ENCODE measurements at places on chromosomes 5 and 9.
A peak's percentile ranks its signal among the peaks of the same experiment; 100 is the strongest.

DNA sequence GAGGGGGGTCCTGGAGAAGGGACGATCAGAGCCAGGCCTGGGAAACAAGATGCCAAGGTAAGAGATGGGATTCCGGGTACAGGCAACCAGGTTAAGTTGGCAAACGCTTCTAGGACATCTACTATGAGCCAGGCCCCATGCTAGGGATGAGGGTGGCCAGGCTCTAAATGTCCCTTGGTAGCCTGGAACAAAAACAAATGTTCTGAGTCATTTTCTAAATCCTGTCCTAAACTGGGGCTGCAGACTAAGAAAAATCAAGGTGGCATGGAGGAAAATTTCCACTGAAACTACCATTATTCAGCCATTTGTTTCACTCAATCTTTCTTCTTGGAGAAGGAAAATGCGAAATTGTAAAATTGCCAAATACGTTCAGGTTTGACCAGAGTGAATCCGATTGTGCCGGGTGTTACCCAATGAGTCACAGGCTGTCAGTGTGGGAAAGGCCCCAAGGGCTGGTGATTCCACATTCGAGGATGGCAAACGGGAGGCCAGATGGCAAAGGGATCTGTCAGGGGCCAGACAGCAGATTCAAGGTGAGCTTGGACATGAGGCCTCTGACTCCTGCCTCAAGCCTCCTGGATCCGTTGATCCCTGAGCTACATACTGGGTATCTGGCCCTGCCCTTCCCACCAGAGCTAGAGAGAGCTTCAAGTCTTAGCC lies 57.6 kb downstream of the PAX5 start:
- no peak for DNase-seq

DNA sequence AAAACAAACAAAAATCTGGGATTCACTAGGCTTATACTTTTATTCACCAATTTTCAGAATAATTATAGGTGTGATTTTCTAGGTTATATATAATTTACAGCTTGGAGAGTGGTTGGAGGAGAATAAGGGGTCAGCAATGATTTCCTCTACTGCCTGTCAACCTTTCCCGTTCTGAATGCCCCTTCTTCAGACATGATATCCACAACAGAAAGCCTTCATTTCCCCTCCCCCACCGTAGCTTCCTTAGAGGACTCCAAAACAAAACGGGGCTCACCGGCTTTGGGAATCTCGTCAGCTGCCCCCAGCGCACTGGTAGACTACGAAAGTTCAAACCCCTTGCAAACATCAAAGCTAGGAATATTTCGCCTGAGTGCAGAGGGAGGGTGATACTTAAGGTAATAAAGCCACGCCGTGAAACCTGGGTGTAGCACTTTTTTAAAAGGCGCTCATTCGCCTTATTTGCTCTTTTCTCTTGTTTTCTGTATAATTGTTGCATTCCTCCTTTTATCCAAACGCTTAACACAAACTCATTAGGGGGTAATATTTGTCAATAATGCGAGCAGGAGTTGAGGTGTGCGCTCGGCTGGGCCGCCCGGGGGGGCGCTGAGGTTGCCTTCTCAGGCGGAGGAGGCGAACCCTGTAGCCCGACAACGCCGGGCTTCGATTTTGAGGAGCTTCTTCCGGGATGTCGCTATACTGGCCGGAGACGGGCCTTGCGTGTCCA lies 2.4 kb downstream of the OTP start:
- no peak for DNase-seq

- no peak for DNase-seq
Observed at GRCh38 chr5:82421119-82421518, 143.0 kb upstream of the RPS23 start.

DNA sequence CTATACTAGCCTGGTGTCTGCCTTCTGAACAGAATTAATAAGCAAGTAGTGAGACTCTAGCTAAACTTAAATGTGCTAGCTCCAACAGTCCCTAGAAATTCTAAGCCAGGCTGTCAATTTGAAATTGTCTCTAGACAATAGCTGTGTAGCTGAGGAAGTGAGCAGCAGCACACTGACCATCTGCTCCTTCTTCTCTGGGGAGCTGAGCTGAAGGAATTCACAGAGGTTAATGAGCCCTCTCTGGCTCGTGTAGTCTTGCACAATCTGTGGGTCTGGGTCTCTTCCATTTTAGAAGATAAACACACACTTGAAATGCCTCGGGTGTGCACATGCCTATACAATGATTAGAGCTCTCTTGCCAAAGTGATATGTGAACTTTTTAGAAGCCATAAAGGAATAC lies 63.5 kb upstream of the BARX1 start:
- no peak for DNase-seq

GRCh38 chr5:54867310-54867944 lies 118.0 kb downstream of the ESM1 start:
- DNase-seq, result no peak

DNA sequence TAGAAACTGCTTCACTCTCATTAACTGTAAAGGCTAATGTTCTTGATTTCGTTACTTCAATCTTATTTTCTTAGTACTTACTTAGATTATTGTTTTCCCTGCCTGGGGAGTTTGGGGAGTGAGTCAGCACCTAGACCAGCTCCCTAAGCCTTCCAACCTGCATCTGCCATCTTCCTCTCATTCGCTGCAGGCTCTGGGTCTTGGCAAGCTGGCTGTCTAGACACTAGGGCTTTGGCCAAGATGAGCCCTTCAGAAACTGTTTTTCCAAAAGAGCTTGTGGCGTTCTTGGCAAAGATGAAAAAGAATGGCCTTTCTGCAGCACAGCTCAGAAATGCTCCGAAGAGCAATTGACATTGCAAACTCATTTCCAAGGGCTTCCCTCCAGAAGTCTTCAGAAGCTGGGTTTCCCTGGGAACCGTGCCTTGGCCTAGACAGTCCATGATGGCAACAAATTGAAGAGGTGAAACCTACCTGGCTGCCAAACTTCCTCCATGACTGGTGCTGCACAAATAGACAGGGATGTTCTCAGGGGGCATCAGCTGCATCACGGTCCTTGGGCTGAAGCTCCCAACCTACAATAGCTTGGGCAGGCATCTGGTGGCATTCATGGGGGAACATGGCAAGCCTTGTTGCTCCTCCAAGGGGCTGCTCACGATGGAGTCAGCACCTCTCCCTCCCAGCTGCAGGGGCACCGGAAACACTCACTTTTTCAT lies 76.6 kb downstream of the NSUN2 start:
- DNase-seq, result no peak

DNA sequence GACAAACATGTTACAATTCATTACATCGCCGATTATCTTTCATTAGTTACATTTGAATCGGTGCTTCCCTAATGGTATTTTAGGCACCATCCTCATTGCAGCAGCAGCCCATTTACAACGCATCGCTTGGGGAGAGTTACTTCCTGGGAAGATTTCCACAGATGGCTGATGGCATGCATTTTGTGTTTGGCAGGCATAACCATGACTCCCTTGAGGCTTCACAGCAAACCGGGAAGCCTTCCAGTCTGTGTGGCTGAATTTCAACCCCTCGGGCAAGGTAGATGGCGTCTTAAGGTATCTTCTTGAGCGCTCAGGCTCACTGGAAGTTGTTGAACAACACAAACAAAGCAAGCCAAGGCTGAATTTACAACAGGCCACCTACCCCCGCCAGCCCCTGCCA lies 1.6 kb upstream of the DNAH5 start:
- no peak for DNase-seq

- no peak for DNase-seq
Observed at GRCh38 chr9:108363311-108363710, 492.5 kb downstream of the ACTL7B start.

GRCh38 chr9:93301911-93302541 lies 118.1 kb downstream of the WNK2 start:
- no peak for DNase-seq

DNA sequence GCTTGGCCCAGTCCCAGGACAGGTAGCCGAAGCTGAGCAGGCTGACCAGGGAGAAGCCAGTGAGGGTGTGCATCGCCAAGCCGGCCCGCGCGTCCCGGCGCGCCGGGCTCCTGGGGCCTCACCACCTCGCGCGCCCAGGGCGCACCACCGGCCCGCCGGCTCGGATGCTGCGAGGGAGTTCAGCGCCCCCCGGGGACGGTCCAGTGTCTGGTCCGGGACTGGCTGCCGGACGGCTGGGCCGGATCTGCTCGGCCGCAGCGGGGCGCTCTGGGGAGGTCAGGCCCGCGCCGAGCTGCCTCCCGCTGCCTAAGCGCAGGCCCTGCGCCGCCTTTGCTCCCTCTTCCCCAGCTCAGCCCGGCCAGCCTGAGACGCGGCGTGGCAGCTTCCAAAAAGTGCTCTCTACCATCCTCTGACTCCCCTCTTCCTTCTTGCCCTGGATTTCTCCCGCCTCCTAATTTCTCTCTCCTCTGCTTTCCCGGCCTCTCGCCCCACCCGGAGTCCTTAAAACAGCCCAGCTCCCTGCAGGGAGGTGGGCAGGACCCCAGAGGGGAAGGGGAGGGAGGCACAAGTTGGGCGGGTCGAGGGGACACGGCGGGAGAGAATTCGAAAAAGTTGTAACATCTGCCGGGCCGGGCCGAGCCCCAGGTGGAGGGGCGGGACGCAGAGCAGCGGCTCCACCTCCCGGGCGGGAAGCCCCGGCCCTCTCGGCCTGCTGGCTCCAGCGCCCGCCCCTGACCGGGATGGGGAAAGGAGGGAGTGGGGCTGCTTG lies at the start of gene ARSI:
TSS of gene ARSI (minus strand) at position 605 of the 769 bp plus-strand sequence. CDS start at position 73, 532 bp downstream.
- no peak for DNase-seq

DNA sequence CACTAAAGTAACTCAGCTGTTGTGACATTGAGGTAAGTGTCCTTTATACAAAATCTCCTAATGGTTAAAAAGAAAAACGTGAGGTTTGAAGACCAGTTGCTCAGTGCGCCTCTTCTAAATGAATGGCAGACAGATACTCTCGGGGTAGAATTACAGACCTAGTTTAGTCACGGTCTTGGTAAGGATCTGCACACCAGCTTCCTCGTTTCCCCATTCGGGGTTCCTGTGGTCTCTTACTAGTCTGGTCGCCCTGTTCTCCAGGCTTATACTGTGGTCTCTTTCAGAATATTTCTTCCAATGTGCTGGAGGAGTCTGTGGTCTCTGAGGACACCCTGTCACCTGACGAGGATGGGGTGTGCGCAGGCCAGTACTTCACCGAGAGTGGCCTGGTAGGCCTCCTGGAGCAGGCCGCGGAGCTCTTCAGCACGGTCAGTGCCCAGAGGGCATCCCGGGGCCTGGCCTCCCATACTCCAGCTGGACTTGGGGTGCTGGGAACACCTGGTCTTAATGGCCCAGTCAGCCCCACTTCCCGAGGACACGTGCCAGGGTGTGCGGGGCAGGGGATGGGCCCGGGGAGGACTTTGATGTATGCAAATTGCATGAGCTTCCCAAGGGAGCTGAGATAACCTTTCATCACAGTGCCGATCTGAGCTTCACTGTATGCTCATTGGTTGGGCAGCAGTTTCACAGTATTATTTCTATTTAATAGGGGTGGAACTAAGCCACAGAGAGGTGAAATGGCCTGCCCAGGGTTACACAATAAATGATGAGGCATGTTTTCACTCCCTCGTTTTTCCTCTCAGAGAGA lies 224.5 kb downstream of the DOCK8 start:
- DNase-seq, result no peak

- DNase-seq, result peak; percentile 34
Observed at GRCh38 chr5:177133853-177134696, 502 bp downstream of the NSD1 start.

GRCh38 chr9:81890104-81890503 lies 38.1 kb upstream of the SPATA31D4 start:
- DNase-seq, result no peak

GRCh38 chr5:68450245-68450852 lies 234.8 kb downstream of the PIK3R1 start:
- DNase-seq, result no peak

GRCh38 chr5:3564116-3564515 lies 31.5 kb upstream of the IRX1 start:
- no peak for DNase-seq

- DNase-seq, result no peak
Observed at GRCh38 chr9:8727191-8727590, 927.6 kb upstream of the DMAC1 start.

Measured in T-helper 9 cell (primary cell).